Astrocyte of the spinal cord (primary cell): ENCODE measurements at places on chromosomes 13 and 19.
A peak's percentile ranks its signal among the peaks of the same experiment; 100 is the strongest.

DNA sequence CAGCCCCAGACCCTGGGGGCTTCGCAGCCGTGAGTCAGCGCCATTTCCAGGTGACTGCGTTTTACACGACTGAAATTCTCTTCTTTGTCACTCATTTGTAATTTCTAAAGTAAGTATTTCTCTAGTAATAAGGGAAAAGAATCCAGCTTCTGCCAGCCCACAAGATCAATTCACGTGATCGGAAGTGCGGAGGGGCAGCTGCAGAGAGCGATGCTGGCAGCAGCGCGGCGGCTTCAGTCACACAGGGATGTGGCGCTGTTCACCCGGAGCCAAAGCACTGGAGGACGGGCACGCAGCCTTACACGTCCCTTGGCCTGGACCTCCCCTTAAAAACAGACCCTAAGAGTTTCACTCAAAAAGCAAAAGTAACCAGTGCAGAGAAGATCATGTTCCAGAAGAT, 18.4 kb downstream of the GRTP1 start:
- no peak for DNase-seq

GRCh38 chr19:49690079-49690655, 749 bp upstream of the CPT1C start:
- DNase-seq = no peak

GRCh38 chr19:17766543-17767131, 15.4 kb downstream of the FCHO1 start:
- DNase-seq = peak; percentile 71

GRCh38 chr13:90455823-90456222, 891.7 kb upstream of the MIR17HG start:
- DNase-seq = no peak

- DNase-seq = no peak
These were observed at the start of gene KCNN1 for GRCh38 chr19:17966550-17967256. Gene KCNN1, plus strand, starts transcription at chr19:17967107. Its CDS starts 6,782 bp downstream, at chr19:17973889.
